ENCODE measurements at places on chromosomes 13 and 19. TPM values are rescaled to one million over a fixed set of nuclear protein-coding genes. Genes with fewer than 3 reads are reported as not detected.

- no peak overlapping the region for H3K27ac ChIP-seq
- no peaks in the 10 kb centered on the region for H3K27me3 ChIP-seq
- H3K4me1 ChIP-seq, result peaks cover 18% of the 10 kb centered on the region
- no peak for DNase-seq
- no peak overlapping the region for H3K4me3 ChIP-seq
- H3K36me3 ChIP-seq, result peaks cover 6% of the 10 kb centered on the region
Measured at GRCh38 chr13:98184792-98185191, 7.7 kb upstream of the RNF113B start.

DNA sequence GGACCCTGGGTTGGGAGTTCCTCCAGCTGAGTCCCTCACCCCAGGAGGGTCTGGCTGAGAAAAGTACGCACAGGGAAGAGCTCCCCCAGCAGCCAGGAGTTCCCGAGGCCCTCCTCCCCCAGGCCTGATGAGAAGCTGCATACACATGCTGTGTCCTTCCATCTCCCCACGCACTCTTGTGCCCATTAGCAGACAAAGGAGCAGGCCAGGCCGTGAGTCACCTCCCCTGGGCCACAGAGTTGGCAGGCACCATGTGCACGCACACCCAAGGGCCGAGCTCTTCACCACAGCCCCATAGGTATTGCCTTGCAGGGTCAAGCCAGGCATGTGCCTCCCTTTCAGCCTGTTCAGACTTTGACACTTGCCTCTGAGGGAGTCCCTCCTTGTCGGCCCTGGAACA, 17.5 kb downstream of the MAU2 start:
- no peaks in the 10 kb centered on the region for H3K4me1 ChIP-seq
- no peak for DNase-seq
- peaks cover 10% of the 10 kb centered on the region for H3K36me3 ChIP-seq
- no peaks in the 10 kb centered on the region for H3K27me3 ChIP-seq

DNA sequence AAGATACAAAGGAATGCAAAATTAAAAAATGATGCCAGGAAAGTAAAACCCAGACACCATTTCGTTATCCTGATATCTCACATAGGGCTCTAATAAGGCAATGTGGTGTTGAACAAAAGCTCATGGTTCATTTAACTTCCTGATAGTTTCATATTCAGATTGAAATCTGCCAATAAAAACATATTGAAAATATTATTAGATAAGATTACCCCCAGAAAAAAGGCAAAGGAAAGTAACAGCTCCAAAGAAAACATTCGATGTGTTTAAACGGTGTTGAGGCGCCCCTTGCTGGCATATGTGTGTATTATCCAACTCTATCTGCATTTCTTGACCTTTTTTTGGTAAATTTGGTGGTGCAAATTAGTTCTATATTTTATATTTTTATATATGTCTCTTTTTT, 75.9 kb downstream of the ESD start:
- no peak overlapping the region for H3K27ac ChIP-seq
- H3K4me3 ChIP-seq, result no peak overlapping the region
- H3K27me3 ChIP-seq, result no peaks in the 10 kb centered on the region
- H3K4me1 ChIP-seq, result peaks cover 7% of the 10 kb centered on the region
- DNase-seq, result no peak
- H3K36me3 ChIP-seq, result peaks cover 15% of the 10 kb centered on the region

GRCh38 chr13:73522937-73523336, 464.1 kb downstream of the KLF5 start:
- DNase-seq, result no peak
- no peaks in the 10 kb centered on the region for H3K27me3 ChIP-seq
- H3K36me3 ChIP-seq, result no peaks in the 10 kb centered on the region
- H3K27ac ChIP-seq, result peak overlapping the region; percentile 7
- H3K4me3 ChIP-seq, result no peak overlapping the region

- H3K27me3 ChIP-seq, result peaks cover 7% of the 10 kb centered on the region
- peaks cover 6% of the 10 kb centered on the region for H3K36me3 ChIP-seq
- no peak overlapping the region for H3K4me3 ChIP-seq
- peak overlapping the region; percentile 97 for H3K27ac ChIP-seq
Measured at GRCh38 chr19:40822161-40822560, 23.2 kb downstream of the EGLN2 start.

DNA sequence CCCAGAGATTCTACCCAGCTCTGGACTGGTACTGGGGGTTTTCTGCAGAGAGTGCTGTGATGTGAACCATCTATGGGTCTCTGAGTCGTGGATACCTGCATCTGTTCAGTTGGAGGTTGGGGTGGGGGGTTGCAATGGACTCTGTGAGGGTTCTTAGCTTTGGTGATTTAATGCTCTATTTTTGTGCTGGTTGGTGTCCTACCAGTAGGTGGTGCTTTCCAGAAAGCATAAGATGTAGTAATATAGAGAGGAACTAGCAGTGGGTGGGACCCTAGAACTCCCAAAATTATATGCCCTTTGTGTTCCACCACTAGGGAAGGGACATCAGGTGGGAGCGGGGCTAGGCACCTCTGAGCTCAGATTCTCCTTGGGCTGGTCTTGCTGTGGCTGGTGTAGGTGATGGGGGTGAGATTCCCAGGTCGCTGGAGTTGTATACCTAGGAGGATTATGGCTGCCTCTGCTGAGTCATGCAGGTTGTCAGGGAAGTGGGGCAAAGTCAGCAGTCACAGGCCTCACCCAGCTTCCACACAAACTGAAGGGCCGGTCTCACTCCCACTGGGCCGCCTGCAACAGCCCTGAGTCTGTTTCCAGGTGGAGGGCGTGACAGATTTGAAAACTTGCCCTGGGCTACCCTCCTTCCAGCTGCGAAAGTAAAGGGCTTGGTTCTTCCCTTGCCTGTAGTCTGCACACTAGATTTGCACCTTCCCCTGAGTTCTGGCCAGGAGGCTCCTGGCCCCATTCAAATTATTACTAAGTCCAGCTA, 573.0 kb upstream of the SLITRK1 start:
- H3K4me3 ChIP-seq, result no peak overlapping the region
- no peak for DNase-seq
- no peaks in the 10 kb centered on the region for H3K36me3 ChIP-seq

GRCh38 chr13:113493315-113493951, 2.9 kb upstream of the DCUN1D2 start:
- peaks cover 41% of the 10 kb centered on the region for H3K4me1 ChIP-seq
- no peak for DNase-seq
- peak overlapping the region; percentile 92 for H3K27ac ChIP-seq
- peak overlapping the region; percentile 63 for H3K4me3 ChIP-seq

- no peak overlapping the region for H3K27ac ChIP-seq
- H3K36me3 ChIP-seq, result peaks cover 4% of the 10 kb centered on the region
- no peaks in the 10 kb centered on the region for H3K4me1 ChIP-seq
- no peak for DNase-seq
- H3K27me3 ChIP-seq, result no peaks in the 10 kb centered on the region
Measured at GRCh38 chr13:29020314-29020713, 200.2 kb downstream of the MTUS2 start.

GRCh38 chr19:46886546-46887239, 25.9 kb downstream of the ARHGAP35 start:
- no peaks in the 10 kb centered on the region for H3K27me3 ChIP-seq
- H3K4me3 ChIP-seq, result no peak overlapping the region
- no peak overlapping the region for H3K27ac ChIP-seq
- peaks cover 20% of the 10 kb centered on the region for H3K4me1 ChIP-seq
- DNase-seq, result no peak
- H3K36me3 ChIP-seq, result peaks cover 5% of the 10 kb centered on the region

- no peak overlapping the region for H3K27ac ChIP-seq
- H3K36me3 ChIP-seq, result peaks cover 2% of the 10 kb centered on the region
- H3K27me3 ChIP-seq, result no peaks in the 10 kb centered on the region
- no peak overlapping the region for H3K4me3 ChIP-seq
- peaks cover 35% of the 10 kb centered on the region for H3K4me1 ChIP-seq
- DNase-seq, result no peak
Measured at GRCh38 chr13:112693831-112694497, 4.1 kb downstream of the ATP11A start.

GRCh38 chr13:78183732-78184131, 265.1 kb upstream of the EDNRB start:
- H3K4me3 ChIP-seq, result no peak overlapping the region
- no peaks in the 10 kb centered on the region for H3K4me1 ChIP-seq
- DNase-seq, result no peak
- H3K27ac ChIP-seq, result no peak overlapping the region
- H3K36me3 ChIP-seq, result no peaks in the 10 kb centered on the region
- no peaks in the 10 kb centered on the region for H3K27me3 ChIP-seq

DNA sequence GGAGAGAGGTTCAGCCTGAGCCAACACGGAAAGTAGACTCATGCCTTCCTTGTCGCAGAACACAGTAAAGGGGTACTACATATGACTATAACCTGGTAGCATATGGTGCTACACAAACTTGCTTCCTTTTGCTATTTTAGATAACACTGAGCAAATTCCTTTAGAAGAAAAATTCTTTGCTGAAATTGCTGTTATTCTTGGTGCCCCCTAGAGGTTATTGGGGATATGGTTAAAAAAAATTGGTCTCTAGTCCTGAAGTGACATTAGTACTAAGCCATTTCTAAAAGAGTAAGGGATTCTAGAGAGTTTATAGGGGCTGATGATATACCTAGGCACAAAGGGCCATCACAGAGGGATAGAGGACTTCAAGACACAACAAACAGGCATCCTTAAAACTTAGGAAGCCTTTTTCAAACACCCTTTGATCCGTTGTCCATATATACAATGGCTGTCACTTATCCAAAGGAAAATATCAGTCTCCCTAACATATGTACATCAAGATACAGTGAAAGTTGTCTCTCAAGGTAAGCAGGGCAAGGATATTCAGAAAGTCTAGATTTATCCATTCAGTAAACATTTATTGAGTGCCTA, 13.9 kb upstream of the HS6ST3 start:
- H3K27ac ChIP-seq, result no peak overlapping the region
- H3K27me3 ChIP-seq, result peaks cover 12% of the 10 kb centered on the region
- H3K4me3 ChIP-seq, result no peak overlapping the region
- no peaks in the 10 kb centered on the region for H3K36me3 ChIP-seq
- peaks cover 7% of the 10 kb centered on the region for H3K4me1 ChIP-seq

DNA sequence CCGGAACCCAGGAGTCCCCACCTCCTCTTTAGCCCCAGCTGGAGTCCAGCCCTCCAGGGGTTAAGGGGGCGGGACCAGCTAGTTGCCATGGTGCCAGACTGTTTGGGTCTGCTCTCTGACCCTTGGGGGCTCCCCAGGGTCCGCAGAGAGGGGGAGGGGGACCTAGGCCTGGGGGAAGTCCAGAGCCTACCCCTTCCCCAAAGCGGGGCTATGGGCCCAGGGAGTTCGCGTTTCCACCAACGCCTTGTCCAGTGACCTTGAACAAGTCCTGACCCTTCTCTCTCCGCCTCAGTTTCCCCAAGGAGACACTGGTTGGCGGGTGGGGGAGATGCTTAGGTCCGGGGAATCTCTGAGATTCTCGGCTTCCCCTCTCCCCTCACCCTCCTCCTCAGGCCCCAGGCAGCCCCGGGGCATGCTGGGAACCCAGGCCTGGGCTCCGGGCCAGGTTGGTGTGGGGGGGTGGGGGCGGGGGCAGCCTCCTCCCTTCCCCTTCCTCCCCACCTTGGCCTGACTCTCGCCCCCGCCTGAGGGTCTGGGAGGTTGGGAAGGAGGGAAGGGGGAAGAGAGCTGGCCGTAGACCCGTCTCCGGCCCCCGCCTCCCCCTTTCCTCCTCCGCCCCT, 2.6 kb upstream of the SPACA6 start:
- H3K27ac ChIP-seq, result peak overlapping the region; percentile 89
- H3K4me1 ChIP-seq, result peaks cover 25% of the 10 kb centered on the region
- peak overlapping the region; percentile 85 for H3K4me3 ChIP-seq
- peaks cover 6% of the 10 kb centered on the region for H3K36me3 ChIP-seq
- DNase-seq, result peak; percentile 40
- H3K27me3 ChIP-seq, result no peaks in the 10 kb centered on the region

GRCh38 chr13:57326532-57326931, 159.5 kb downstream of the PRR20E start:
- H3K27ac ChIP-seq, result no peak overlapping the region
- no peak for DNase-seq
- no peaks in the 10 kb centered on the region for H3K4me1 ChIP-seq
- H3K36me3 ChIP-seq, result no peaks in the 10 kb centered on the region

GRCh38 chr19:13430790-13431582, 75.3 kb downstream of the CACNA1A start:
- no peak overlapping the region for H3K27ac ChIP-seq
- DNase-seq, result peak; percentile 22
- H3K4me1 ChIP-seq, result no peaks in the 10 kb centered on the region
- H3K27me3 ChIP-seq, result peaks cover 11% of the 10 kb centered on the region
- no peaks in the 10 kb centered on the region for H3K36me3 ChIP-seq

- no peaks in the 10 kb centered on the region for H3K36me3 ChIP-seq
- no peak overlapping the region for H3K4me3 ChIP-seq
- no peak for DNase-seq
- no peak overlapping the region for H3K27ac ChIP-seq
- H3K27me3 ChIP-seq, result no peaks in the 10 kb centered on the region
Measured at GRCh38 chr13:43002021-43002420, 10.0 kb upstream of the EPSTI1 start.

DNA sequence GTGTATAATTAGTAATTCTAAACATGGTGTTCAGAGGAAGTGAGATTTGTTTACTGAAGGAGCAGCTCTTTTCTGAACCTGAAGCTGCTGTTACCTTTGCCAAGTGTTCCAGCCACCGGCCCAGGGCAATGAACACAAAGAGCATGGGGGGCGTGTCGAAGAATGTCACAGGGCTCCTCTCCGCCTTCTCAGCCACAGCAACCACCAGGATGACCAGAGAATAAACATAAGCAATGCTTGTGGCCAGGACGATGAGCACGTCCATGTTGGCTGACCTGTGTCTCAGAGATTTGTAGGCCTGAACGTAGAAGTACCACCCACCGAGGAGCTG, 53.1 kb downstream of the ATP7B start:
- peak overlapping the region; percentile 94 for H3K27ac ChIP-seq
- H3K36me3 ChIP-seq, result peaks cover 19% of the 10 kb centered on the region
- no peaks in the 10 kb centered on the region for H3K27me3 ChIP-seq
- H3K4me1 ChIP-seq, result peaks cover 22% of the 10 kb centered on the region
- DNase-seq, result no peak

GRCh38 chr13:111139873-111140561, 24.9 kb downstream of the ARHGEF7 start:
- H3K4me3 ChIP-seq, result no peak overlapping the region
- DNase-seq, result no peak
- peaks cover 3% of the 10 kb centered on the region for H3K36me3 ChIP-seq
- peaks cover 13% of the 10 kb centered on the region for H3K4me1 ChIP-seq
- H3K27me3 ChIP-seq, result peaks cover 13% of the 10 kb centered on the region
- peak overlapping the region; percentile 1 for H3K27ac ChIP-seq

ZNF793 gene
- total RNA-seq, result 30.9 TPM

HNRNPUL1 gene
- 259 TPM for total RNA-seq

KLK3 gene
- not detected for total RNA-seq

CYP4F22 gene
- not detected for total RNA-seq

GGN gene
- 2.8 TPM for total RNA-seq
